ENCODE measurements at places on chromosomes 1 and 21.

GRCh38 chr21:42063191-42063570 is 7.9 kb upstream of the UMODL1 start:
- DNase-seq: no peak

DNA sequence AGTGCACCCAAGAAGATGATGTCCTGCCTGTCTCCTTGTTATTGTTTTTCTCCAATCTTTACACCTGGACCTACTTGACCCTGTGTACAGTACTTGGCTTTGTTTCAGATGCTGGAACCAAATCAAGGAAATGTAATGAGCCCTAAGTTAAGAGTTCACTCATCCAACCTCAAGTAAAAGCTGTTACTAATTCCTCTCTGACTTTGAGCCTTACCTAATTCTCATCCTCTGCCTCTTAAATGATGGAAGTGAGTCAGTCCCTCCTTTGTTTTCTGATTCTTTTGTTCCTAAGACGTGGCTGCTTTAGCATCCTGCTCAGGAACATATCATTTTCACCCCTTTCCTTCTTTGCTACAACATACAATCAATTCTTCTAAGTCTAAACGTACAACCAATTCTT is 15.3 kb upstream of the PLA2G4A start:
- DNase-seq: no peak

GRCh38 chr1:82395440-82395839 is 594.7 kb downstream of the ADGRL2 start:
- DNase-seq: no peak

DNA sequence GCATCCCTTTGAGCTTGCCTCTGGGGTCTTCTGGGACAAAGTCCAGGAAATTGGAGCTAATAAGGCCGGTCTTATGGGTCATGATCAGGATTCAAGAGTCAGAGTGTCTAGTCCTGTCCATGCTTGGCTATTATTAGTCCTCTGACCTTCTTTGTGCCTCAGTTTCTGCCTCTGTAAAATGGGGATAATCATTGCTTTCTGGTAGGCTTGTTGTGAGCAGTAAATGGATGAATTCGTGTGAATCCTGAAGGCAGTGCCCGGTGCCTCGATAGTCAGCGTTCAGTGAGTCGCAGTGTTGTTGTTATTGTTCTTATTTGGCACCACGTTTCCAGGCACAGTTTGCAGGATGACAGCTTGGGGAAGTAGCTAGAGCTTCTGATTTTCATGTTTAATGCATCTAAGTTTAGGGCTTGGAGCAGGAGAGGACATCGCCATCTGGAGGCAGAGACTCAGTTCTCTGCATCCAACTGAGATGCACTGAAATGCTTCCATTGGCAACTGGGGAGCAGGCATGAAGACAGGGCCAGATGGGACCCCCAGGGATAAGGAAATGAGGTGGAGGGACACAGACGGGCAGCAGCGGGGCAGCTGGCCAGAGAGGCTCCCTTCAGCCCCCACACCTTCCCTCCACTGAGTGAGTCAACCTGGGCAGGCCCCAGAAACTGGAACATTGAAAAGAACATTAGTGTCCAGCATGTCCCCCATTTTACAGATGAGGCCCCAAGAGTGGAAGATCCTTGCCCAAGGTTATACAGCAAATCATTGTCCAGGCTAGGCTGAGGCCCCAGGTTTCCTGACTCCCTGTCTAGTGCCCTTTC is 160.3 kb downstream of the PTPRU start:
- DNase-seq: no peak

DNA sequence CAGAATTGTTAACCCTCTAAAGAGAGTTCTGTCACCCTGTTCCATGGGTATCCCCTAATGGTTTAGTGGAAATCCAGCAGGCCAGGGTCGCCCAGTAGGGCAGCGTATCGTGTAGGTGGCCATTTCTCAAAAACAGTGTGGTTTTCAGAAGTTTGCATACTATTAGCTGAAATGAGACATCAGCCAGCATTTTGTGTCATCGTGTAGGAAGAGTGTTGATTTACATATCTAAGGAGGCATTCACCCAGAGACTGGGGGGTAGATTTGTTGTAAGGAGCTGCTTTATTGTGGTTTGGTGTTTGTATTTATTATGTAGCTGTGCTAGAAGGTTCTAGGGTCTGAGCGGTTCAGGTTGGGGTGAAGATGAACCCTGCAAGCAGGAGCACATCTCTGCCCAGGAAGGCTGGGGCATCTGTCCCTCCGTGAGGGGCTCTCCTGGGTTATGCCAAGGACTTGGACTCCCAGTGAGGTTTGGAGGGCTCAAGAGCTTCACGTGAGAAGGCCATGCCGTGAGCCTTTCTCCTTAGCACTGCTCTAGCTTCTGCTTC is 174.4 kb downstream of the PGBD5 start:
- DNase-seq: no peak

DNA sequence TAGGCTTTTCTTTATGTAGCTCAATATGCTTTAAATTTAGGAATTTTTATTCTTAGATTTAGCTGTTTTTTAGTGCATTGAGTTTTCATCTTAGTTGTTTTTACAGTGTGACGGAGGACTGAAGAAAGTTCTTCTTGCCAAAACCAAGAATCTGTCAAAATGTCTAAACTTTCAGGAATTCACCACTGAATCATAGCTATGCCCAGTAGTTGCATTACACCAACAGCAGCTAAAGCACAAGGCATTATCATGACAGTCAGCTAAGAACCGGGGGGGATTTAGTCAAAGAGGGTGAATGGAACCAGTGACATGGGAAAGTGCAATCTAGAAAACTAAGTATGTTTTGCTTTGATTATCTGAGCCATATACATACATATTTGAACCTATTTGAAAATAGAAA is 6.5 kb upstream of the C1orf146 start:
- no peak for DNase-seq

DNA sequence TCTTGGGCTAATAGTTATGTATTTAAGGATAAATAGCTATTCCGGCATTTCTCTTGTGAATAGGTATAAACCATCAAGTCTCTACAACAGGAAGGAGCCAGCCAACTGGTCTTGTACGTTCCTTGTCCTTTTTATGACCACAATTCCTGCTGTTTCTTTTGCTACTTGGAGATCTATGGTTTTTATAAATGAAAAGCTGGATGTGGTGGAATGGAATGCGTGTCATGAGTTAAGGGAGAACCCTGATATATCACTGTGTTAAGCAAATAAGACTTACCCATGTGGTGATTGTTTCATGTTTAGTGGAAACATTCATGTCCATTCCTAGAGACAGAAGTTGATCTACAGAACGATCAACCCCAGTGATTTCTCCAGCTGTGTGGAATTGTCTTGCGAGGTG is 282.1 kb downstream of the RPS6KC1 start:
- no peak for DNase-seq

GRCh38 chr1:219566951-219567947 is 45.7 kb downstream of the ZC3H11B start:
- DNase-seq: no peak

- no peak for DNase-seq
These were observed 105.0 kb downstream of the SIM2 start for GRCh38 chr21:36803816-36804439.

DNA sequence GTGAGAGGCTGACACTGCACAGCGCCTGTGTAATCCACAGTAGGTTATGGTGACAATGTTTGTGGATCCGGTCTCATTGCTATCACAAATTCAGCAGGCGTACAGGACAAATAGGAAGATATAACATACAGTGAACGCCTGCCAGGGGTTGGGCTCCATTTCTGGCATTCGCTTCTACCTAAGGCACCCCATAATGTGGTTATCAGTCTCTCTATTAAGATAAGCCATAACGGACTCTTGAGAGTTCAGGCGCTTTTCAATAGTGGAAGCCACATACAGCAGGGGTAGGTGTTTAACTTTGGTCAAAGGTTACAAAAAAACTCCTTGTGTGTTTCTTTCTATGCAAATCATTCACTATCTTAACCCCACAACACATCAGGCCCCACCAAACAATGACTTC is 72.8 kb downstream of the SIPA1L2 start:
- DNase-seq: no peak

DNA sequence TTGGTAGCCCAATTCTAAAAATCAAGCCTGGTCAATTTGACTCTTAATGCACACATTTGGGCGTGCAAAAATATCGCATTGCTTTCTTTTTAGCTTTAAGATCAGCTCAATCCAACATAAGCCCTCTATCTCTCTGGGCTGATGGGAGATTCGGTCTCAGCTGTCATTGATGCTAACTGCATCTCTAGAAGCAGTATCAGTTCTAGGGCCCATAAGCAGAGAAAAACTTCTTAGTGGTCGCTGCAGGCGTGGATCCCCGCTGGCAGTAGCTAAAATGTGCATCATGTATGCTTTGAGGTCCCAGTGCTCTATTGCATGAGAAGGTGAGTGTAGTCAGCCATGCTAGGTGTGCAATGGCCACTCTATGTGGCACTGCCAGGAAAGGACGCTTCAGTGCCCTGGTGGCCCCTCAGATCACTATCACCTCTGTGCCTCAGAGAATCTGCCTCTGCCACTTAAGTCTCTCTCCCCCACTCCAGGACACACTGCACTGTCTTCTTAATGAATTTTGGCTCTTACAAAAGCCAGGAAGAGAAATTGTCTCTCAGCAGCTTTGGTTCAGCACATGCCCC is 79.7 kb upstream of the GADD45A start:
- DNase-seq: no peak
